ENCODE measurements at places on chromosomes 5 and 9.
A peak's percentile ranks its signal among the peaks of the same experiment; 100 is the strongest.

GRCh38 chr9:99782962-99783718 lies 38.5 kb upstream of the NR4A3 start:
- no peak for DNase-seq

- no peak for DNase-seq
Measured at GRCh38 chr9:12424243-12424642, 268.9 kb upstream of the TYRP1 start.

- DNase-seq, result no peak
Measured at GRCh38 chr5:80041527-80041926, 6.4 kb downstream of the THBS4 start.

DNA sequence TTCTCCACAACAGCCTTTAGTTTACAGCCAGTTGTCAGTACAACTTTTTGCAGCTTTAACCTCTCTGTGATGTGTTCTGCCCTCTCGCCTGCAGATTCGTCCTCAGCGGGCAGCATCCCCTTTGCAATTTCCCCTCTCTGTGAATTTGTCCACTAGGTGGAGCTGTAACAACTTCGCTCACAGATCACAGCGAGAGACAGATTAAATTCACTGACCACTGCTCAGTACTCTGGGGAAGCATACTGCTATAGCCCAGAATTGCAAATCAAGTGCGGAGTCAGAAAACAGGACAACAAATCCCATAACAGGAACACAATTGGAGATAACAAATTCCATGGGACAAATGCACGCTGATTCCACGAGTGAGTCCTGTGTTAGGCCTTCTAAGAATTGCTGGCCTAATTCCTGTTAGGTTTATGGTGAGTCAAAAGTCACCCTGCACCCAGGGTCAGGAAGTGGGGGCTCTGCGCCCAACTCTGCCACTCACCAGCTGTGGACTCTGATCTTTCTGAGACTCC lies 2124.9 kb downstream of the MAT2B start:
- no peak for DNase-seq

DNA sequence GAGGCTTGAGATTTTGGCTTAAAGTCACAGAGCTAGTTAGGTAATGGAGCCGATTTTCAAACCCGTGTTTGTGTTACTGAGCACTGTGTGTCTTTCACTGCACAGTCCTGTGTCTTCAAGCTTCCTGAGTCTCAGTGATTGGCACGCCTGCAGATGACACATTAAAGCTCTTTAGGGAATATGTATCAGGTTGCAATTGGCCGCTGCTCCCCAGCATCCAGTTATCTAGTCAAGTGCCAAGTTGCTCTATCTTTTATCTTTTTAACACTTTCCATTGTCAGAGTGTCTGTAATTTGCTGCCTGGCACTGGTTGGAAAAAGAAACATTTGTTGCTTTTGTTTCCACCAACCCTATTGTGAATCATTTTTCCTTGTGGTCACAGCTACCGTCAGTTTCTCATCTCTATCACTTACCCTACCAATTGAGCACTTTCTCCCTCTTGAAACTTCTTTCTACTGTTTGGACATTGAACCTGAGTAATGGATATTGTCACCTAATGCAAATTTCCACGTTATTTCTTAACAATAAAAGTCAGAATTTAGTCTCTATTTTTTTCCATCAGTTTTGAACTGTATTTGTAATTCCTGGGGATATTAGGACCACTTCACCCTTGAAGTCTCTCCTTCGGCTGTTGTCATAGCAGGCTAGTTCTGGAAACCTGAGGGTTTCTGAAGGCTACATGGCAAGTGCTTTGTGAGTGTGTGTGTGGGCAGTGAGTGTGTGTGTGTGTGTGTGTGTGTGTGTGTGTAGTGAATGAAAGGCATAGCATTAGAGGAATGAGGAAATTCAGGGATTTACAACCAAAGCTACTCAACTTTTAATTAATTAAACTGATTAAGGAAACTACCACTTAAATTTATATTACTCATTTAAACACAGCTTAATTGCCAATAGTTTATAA lies 274.3 kb downstream of the ISL1 start:
- no peak for DNase-seq

GRCh38 chr5:4901305-4901811 lies 238.8 kb upstream of the ADAMTS16 start:
- DNase-seq, result no peak

GRCh38 chr5:108924457-108924961 lies 176.8 kb downstream of the FER start:
- no peak for DNase-seq

- DNase-seq, result no peak
Measured at GRCh38 chr9:83599071-83599470, 23.9 kb upstream of the IDNK start.

DNA sequence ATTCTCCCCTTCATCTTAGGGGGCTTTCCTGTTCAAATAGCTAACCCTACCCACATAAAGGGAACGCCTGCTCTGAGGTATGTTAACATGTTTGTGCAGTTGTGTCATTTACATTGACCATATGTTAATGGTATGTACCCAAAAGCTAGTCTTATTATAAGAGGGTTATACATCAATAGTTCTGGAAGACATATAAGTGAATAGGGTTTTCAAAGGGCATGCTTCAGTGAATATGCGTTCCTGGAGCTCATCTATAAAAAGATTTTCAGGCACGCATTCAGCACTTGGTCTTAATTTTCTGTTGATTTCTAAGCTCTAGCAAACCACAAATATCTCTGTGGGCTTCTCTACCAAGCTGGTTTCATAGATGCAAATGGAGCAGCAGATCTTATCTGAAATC lies 766.1 kb downstream of the IRX1 start:
- DNase-seq, result no peak

- no peak for DNase-seq
Measured at GRCh38 chr5:74027732-74028338, 401.8 kb downstream of the ARHGEF28 start.

DNA sequence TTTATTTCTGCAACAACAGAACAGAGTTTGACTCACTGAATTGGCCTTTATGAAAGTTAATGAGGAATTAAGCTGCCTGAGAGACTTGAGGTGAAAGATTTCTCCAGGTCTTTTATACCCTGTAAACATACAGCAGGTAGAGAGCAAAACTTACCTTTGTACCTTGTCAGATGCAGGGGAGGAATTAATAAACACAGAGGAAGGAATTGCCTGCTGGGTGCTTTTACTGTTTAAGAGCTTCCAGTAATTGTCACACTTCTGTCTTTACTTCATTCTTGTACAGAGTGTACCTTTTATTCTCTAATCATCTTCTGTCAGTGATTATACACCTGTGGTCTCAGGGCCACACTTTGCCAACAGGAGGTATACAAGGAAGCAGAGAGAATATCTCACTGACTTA lies 94.0 kb upstream of the GRIN3A start:
- DNase-seq, result no peak

- DNase-seq, result no peak
Measured at GRCh38 chr5:61649231-61649630, 317.2 kb downstream of the ZSWIM6 start.

GRCh38 chr5:151083081-151083676 lies 2.3 kb upstream of the TNIP1 start:
- peak; percentile 91 for DNase-seq

GRCh38 chr5:170218726-170219125 lies 14.1 kb upstream of the C5orf58 start:
- no peak for DNase-seq

DNA sequence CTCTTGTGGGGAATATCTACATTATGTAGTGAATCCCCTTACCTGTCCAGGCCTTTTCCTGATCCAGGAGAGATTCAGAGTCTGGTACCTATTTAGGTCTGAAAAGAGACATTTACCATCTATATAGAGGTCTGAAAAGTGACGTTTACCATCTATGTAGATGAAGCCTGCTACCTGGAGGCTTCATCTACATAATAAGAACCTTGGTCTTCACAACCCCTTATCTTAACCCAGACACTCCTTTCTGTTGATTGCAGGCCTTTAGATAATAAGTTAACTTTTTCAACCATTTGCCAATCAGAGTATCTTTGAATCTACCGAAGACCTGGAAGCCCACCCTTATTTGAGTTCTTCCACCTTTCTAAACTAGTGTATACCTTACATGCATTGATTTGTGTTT lies 113.0 kb upstream of the DMRT1 start:
- DNase-seq, result no peak

DNA sequence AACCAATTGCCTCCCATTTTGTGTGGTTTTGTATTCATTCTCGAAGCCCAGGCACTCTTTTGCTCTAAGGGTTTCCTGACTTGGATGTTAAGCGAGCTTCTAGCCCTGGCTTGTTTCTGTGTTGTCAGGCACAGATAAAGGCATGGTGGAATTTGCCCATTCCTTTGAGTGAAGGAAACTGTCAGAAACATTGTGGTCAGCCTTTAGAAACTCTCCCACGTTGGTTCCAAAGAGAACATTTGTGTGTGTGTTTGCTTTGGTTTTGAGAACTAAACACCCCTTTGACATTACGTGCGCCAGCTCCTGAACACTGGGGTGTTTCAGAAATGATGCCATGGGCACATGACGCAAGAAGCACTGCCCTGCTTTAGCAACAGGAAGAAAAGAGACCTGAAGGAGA lies 320.9 kb downstream of the NTRK2 start:
- DNase-seq, result no peak

DNA sequence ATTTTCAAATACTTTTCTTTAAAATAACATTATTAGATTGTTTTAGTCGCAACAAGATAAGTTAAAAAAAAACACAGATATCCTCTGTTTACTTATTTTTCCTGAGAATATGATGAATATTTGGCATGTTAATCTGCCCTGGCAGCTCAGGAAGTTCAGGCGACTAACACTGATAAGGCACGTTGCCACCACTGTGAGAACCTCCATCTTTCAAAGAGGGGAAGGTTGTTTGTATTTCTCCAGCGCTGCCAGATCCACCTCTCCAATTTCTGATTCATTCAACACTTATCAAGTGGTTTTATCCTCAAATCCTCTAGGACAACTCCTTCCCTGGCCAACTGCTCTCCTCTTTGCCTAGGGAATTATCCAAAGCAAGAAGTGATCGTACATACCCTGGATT lies 21.8 kb downstream of the CTNNAL1 start:
- DNase-seq, result no peak

DNA sequence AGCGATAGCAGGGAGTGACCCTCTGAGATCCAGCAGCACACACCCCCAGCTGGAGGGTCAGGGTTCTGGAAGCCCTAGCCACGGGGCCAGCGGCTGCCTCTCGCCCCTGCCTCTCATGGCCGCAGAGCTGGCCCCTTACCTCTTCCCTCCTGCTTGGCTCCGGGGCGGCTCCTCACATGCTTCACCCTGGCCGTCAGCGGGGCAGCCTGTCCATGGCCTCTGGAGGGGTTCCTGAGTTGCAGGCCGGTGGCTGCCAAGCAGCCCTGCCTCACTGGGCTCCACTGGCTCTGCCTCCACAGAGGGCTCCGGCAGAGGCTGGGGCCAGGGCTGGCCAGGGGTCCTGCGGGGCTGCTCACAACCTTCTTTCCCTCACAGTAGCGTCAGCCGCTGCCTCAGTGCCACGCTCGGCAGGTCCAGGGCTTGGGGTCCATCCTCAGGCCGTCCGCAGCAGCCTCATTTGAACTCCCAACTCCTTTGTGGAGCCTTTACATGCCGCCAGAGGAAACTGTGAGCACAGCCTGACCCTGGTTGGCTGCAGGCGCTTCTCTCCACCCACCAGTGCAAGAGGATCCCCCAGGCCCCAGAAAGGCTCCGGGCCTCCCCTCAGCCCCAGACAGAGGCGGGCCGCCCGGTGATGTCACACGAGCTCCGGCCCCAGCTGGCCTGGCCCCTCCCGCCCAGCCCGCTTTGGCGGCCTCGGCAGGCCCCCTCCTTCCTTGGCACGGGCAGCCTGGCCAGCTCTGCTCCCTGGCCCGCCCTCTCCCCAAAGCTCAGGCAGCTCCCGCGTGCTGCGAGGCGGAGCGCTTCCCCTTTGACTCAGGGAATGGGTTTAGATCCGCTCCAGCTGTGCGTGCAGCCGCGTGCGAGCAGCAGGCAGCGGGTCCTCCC lies at the start of gene ANGPTL2:
TSS of gene ANGPTL2 (minus strand) at position 460 of the 888 bp plus-strand sequence. CDS start 13,904 bp downstream, outside the sequence.
- DNase-seq, result peak; percentile 61

GRCh38 chr9:97041898-97042297 lies 3.0 kb upstream of the CTSV start:
- DNase-seq, result no peak

DNA sequence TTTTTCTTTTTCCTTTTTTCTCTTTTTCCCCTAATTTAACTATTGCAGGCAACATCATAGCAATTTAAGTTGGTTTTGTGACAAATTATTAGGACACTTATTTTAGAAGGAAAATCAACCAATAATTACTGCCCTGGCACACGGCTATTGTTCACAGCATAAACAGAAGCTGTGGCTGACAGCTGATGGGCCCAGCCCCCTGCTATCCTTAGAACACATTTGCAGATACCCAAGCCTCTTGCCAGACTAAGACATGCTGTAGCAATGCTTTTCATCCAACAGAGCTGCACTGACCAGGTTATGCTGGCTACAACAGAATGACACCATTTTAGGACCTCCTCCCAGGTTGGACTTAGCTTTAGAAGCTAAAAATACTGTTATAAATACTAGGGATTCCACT lies 852.7 kb upstream of the DMAC1 start:
- DNase-seq, result no peak

- no peak for DNase-seq
Measured at GRCh38 chr5:71978216-71978615, 129.1 kb upstream of the MAP1B start.

DNA sequence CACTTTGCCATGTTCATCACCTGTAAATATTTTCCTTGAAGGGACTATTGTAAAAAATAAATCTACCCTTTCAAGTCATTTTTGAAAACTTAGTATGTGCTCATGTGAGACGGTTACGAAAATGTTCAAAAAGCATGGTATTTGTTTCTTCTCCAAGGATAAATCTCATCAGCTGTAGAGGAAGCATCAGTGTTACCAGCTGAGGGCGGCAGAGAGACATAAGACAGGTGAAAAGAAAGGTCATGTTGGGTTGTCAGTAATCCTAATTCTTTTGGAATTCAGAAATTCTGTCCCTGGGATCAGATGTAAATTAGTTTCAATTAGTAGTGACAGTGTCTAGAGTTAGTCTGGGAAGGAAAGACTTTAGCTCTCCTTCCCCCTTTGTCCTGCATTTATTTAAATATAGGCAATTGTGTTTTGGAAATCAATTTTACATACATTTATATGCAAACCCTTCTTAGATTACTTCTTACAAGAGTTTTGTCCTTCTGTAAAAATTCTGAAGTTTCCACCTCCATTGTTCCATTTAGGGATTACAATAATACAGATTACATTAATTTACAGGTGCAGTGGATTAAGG lies 791.9 kb upstream of the CDH6 start:
- no peak for DNase-seq

- DNase-seq, result peak; percentile 82
Measured at GRCh38 chr5:10760096-10760920, 726 bp downstream of the DAP start.

DNA sequence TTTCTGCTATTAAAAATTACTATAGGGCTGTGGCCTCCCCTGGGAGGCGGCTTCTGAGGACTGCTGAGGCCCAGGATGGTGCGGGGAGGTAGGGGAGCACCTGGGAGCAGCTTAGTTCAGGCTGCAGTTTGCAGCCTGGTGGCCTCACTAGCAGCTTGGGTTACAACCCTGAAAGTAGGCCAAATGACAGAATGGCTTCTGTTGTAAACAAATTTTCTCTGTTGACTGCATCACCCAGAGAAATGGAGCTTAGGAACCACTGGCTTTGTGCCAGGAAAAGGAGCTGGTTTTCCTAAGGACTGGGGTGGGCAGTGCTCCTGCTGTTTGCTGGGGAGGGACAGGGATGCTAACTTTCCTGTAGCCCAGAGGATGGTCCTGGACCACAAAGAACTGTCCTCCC lies 130.3 kb downstream of the ENTREP1 start:
- no peak for DNase-seq
